ENCODE measurements at places on chromosomes 1 and 21. TPM values are rescaled to one million over a fixed set of nuclear protein-coding genes. Genes with fewer than 3 reads are reported as not detected.
A peak's percentile ranks its signal among the peaks of the same experiment; 100 is the strongest.

DNA sequence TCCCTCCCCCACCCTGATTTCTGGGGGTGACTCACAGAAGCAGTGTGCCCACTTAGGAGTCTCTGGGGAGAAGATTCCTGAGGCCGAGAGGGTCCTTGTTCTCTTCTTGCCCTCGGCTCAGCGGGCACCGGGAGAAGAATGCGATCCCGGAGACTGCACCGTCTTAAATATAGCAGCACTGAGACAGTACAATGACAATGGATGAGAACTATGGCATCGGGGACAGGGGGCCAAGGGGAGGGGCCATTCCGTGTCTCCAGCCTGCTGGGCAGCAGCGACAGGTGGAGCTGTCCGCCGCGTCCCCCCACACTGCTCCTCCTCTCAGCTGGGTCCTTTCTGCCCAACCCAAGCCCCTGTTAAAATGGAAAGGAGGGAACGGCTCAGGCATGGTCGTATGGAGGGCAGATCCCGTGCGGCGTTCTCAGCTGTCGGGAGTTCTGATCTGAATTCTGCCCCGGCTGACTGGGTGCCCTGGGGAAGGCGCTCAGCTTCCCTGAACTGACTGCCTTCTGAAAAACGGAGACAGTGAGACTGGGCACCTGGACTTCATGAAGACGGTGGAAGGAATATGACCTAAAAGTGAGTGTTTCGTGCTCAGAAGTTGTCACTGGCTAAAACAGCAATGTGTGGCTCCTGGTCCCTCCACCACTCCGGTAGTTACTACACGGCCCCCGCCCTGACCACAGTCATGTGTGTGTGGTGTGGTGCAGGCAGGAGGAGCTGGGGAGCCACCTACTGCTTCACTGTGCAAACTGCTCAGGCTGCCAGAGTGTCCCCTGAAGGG is at the start of gene MYOM3:
MYOM3 (minus strand) TSS at position 140 of the 784 bp plus-strand sequence. CDS start 3,499 bp downstream, outside the sequence.
- DNase-seq: no peak
- peak within 1 kb of the TSS; percentile 62 for H3K4me3 ChIP-seq
- peak within 1 kb of the TSS; percentile 98 for H3K27ac ChIP-seq

DNA sequence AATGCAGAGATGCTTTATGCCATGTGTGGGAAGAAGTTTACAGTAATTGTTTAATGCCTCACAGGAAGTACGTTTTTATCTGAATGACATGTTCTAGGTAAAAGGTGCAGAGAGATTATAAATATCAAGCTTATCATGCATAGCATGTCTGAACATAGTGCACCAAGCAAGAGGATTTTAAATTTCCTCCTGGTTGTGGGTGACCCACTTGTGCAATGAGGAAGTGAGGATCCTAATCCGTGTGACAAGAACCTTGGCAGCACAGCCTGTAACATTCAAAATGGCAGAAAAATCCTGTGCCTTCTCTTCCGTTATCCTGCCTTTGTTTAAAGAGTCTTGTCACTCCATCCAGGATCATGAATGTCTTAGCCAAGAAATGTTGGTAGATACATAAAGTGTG is 75.6 kb downstream of the PLA2G4A start:
- H3K27me3 ChIP-seq: no peaks in the 10 kb centered on the region
- no peak overlapping the region for H3K27ac ChIP-seq
- DNase-seq: no peak
- peaks cover 23% of the 10 kb centered on the region for H3K4me1 ChIP-seq

DNA sequence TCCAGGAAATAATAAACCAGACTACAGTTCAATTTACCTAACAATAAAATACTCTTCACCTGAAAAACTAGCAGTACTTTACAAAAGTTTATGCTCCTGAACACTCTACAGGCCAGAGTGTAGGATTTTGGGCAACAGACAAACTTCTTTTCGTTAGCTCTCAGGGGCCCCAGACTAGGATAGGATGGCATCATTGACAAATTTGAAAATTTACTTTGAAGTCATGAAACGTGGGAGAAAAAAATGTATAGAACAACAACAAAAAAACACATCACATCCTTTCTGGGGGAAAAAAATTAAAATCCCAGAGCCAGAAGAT is 1.2 kb downstream of the PTP4A2 start:
- H3K27ac ChIP-seq: peak overlapping the region; percentile 87
- peak overlapping the region; percentile 80 for H3K4me3 ChIP-seq
- H3K27me3 ChIP-seq: no peaks in the 10 kb centered on the region
- H3K4me1 ChIP-seq: peaks cover 42% of the 10 kb centered on the region

CDK18 gene
- polyA plus RNA-seq: 62.5 TPM

DNA sequence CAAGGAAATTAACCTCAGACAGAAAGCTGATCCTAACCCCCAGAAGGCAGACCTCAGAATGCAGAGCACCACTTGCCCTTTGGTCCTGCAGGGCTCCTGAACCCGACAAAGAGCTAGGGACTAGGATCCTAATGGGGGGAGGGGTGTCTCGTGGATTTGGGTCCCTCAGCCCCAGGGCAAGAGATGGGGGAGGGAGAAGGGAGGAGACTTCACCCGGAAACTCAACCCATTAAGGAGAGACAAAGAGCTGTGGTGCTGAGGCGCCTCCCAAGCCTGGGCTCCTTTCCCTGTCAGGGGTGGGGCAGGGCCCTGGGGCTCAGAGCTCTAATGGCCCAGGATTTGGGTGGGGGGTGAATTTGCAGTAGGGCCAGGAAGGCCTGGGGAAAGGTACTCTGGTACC is 2.9 kb downstream of the NECTIN4 start:
- H3K27me3 ChIP-seq: no peaks in the 10 kb centered on the region
- H3K36me3 ChIP-seq: no peaks in the 10 kb centered on the region

DNA sequence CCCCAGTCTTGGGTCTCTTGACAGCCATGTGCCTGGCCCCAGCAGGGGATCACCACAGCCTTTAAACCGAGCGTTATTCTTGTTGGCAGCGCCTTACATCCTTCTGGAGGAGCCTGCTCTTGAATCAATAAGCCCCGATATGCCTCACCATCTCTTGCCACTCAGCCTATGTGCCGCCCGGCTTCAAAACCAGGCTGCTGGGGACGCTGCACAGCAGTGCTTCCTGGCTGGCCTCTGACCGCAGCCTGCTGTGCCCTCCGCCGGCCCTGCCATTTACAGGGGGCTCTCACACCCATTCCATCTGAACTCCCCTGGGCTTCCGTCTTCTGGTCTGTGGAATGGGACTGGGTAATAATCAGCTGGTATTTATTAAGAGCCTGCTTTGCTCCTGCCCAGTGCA is 3.0 kb upstream of the PEX10 start:
- no peak overlapping the region for H3K27ac ChIP-seq
- H3K4me1 ChIP-seq: peaks cover 9% of the 10 kb centered on the region
- DNase-seq: no peak
- no peaks in the 10 kb centered on the region for H3K36me3 ChIP-seq
- no peak overlapping the region for H3K4me3 ChIP-seq

PLEKHN1 gene
- 0.15 TPM for polyA plus RNA-seq

GRCh38 chr1:71706029-71706671 is 576.2 kb downstream of the NEGR1 start:
- H3K27me3 ChIP-seq: no peaks in the 10 kb centered on the region
- H3K27ac ChIP-seq: no peak overlapping the region
- no peak overlapping the region for H3K4me3 ChIP-seq
- H3K4me1 ChIP-seq: no peaks in the 10 kb centered on the region
- DNase-seq: no peak
- no peaks in the 10 kb centered on the region for H3K36me3 ChIP-seq

DNA sequence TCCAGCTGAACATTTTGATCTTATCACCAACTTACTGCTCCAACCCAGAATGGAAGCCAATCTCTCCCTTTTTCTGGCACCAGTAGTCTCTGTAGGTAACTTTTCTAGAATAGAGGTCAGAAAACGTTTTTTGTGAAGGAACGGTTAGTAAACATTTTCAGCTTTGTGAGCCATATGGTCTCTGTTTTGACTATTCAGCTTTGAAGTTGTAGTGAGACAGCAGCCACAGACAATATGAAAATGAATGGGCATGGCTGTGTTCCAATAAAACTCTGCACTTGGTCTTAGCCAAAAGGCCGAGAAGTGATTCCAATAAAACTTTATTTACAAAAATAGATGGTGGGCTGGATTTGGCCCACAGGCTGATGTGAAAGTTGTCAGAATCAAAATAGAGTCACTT is 28.9 kb downstream of the MAP10 start:
- no peaks in the 10 kb centered on the region for H3K27me3 ChIP-seq
- H3K4me1 ChIP-seq: no peaks in the 10 kb centered on the region
- DNase-seq: no peak
- H3K4me3 ChIP-seq: no peak overlapping the region

DNA sequence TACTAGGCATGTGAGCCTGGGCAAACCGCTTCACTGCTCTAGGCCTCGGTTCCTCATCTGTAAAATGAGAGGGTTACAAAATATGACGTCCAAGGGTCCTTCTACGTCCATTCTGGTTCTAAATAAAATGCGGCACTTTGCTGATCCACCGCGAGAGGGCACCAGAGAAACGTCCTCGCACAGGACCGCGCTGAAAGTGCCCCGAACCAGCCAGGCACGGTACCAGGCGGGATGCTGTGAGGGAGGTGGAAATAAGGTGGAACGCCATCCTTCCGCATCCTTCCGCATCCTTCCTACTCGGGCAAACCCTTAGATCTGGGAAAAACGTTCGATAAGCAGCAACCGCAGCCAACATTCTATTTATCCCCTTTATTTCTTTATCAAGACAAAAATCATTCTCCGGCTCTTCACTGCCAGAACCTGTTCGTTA is 60.3 kb upstream of the KRTAP19-8 start:
- peaks cover 11% of the 10 kb centered on the region for H3K27me3 ChIP-seq
- no peaks in the 10 kb centered on the region for H3K36me3 ChIP-seq
- peak; percentile 62 for DNase-seq
- no peak overlapping the region for H3K27ac ChIP-seq
- no peaks in the 10 kb centered on the region for H3K4me1 ChIP-seq
- no peak overlapping the region for H3K4me3 ChIP-seq

DNA sequence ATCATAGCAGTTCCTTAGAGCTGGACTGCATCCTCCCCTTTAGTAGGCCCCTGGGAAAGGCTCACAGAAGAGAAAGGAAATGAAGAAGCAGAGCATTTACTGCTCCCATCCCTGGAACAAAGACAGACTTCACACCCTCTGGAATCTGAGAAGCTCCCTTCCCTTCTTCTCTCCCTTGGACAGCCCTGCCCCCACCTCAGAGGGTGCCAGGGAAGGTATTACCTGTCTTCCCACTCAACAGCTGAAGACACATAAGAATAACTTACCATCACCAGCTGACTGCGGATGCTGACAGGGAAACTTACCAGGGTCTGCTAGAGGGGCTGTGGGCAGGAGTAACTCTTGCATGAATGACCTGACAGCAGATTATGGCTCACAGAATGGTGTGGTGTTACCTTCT is 14.1 kb upstream of the FAAH start:
- H3K36me3 ChIP-seq: no peaks in the 10 kb centered on the region
- H3K4me3 ChIP-seq: no peak overlapping the region
- no peak overlapping the region for H3K27ac ChIP-seq
- no peaks in the 10 kb centered on the region for H3K4me1 ChIP-seq

- H3K4me3 ChIP-seq: no peak overlapping the region
- H3K27ac ChIP-seq: no peak overlapping the region
- no peaks in the 10 kb centered on the region for H3K4me1 ChIP-seq
- no peaks in the 10 kb centered on the region for H3K27me3 ChIP-seq
Observed at GRCh38 chr1:193083365-193084088, 21.7 kb downstream of the GLRX2 start.

GRCh38 chr21:46650476-46651098 is 15.1 kb downstream of the PRMT2 start:
- H3K27me3 ChIP-seq: no peaks in the 10 kb centered on the region
- no peaks in the 10 kb centered on the region for H3K4me1 ChIP-seq
- no peak overlapping the region for H3K27ac ChIP-seq
- no peak for DNase-seq
- H3K36me3 ChIP-seq: peaks cover 98% of the 10 kb centered on the region
- H3K4me3 ChIP-seq: no peak overlapping the region

GRCh38 chr1:82321794-82322193 is 521.1 kb downstream of the ADGRL2 start:
- no peaks in the 10 kb centered on the region for H3K4me1 ChIP-seq
- H3K27ac ChIP-seq: no peak overlapping the region
- DNase-seq: no peak
- no peak overlapping the region for H3K4me3 ChIP-seq
- H3K27me3 ChIP-seq: no peaks in the 10 kb centered on the region

EXOC8 gene
- 9.7 TPM for polyA plus RNA-seq

- H3K27ac ChIP-seq: no peak overlapping the region
- H3K4me1 ChIP-seq: no peaks in the 10 kb centered on the region
- H3K4me3 ChIP-seq: no peak overlapping the region
- no peaks in the 10 kb centered on the region for H3K27me3 ChIP-seq
- H3K36me3 ChIP-seq: no peaks in the 10 kb centered on the region
Observed at GRCh38 chr1:119878171-119878570, 18.1 kb downstream of the ADAM30 start.

- no peak overlapping the region for H3K4me3 ChIP-seq
- peaks cover 33% of the 10 kb centered on the region for H3K4me1 ChIP-seq
- no peaks in the 10 kb centered on the region for H3K36me3 ChIP-seq
- DNase-seq: no peak
Observed at GRCh38 chr1:16321176-16321867, 31.0 kb downstream of the FBXO42 start.

DNA sequence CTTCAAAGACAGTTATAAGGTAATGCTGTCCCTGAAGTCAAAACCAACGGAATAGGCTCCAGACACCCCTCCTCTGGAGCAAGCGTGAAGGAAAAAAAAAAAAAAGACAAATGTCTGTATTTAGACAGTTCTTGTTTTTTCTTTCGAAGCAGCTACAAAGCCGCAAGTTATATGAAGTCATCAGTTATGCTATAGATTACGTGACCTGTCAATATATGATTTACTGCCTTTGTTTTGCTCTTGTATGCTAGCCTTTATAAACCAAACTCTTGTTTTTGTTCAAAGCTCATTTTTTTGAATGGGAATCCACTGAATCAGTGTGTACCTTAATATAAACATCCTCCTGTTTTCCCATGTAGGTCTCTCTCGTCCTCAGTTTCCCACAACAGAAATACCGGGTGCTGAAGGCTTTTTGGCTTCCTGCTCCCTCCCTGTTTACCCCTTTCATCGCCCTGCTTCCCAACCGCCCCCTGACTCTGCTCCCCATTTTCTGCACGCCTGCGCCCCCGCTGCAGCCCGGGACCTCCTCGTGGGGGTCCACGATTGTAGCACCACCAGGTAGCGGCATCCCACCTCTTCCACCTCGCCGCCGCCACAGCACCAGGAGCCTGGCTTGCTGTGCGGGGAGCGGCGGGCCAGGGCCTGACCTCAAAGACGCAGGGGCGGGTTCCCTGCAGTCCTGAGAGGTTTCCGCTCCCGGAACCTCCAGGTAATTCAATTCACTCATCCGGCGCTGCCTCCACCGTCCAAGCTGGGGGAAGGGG is 5.2 kb upstream of the ZNF678 start:
- H3K27me3 ChIP-seq: peaks cover 26% of the 10 kb centered on the region
- H3K4me1 ChIP-seq: no peaks in the 10 kb centered on the region
- no peak for DNase-seq
- no peaks in the 10 kb centered on the region for H3K36me3 ChIP-seq

GRCh38 chr1:209335178-209335577 is 248.3 kb upstream of the CAMK1G start:
- DNase-seq: no peak
- H3K27ac ChIP-seq: no peak overlapping the region
- no peaks in the 10 kb centered on the region for H3K27me3 ChIP-seq
- no peaks in the 10 kb centered on the region for H3K36me3 ChIP-seq
- H3K4me1 ChIP-seq: no peaks in the 10 kb centered on the region

- H3K4me3 ChIP-seq: no peak overlapping the region
- H3K27me3 ChIP-seq: no peaks in the 10 kb centered on the region
- DNase-seq: no peak
- no peak overlapping the region for H3K27ac ChIP-seq
Observed at GRCh38 chr1:7659514-7659913, 111.6 kb upstream of the VAMP3 start.

OR2T11 gene
- not detected for polyA plus RNA-seq

HNRNPCL2 gene
- not detected for polyA plus RNA-seq
